ENCODE measurements at places on chromosomes 6 and 20.
A peak's percentile ranks its signal among the peaks of the same experiment; 100 is the strongest.

GRCh38 chr6:157621406-157621805 lies 201.6 kb upstream of the SNX9 start:
- DNase-seq, result no peak

DNA sequence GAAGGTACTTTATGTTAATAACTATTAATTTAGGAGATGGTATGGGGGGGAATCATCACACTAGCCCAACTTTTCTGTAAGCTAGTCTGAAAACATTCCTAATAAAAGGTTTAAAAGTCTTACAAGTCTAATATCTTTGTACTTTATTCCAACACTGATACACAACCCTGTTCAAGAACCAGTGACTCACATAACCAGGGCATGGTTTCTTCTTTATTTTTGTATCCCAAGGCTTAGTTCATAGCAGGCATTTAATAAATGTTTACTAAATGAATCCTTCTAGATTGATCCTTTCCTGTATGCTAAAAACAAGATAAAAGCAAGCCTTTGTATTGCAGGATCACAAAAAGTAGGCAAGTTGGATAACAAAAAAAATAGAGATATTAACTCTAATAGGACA lies 9.7 kb downstream of the PNISR start:
- no peak for DNase-seq

DNA sequence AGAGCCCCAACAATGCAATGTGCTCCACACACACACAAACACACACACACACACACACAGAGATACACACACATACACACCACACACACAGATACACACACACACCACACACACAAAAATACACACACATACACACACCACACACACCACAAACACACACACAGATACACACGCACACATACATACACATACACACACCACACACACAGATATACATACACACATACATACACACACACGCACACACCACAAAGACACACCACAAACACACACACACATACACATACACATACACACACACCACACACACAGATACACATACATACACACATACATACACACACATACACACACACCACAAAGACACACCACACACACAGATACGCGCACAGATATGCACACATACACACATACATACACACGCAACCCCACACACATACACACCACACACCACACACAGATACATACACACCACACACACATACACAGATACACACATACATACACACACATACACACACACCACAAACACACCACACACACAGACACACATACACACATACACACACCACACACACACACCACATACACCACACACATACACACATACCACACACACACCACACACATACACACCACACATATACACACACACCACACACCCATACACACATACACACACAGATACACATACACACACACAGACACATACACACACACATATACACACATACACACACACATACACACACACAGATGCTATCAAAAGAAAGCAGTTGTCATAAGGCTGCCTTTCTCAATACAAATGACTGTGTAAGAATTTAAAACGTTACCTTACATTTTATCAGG lies 128.0 kb downstream of the FOXC1 start:
- no peak for DNase-seq

GRCh38 chr6:107819217-107819616 lies 4.9 kb downstream of the SCML4 start:
- no peak for DNase-seq

GRCh38 chr20:41992481-41992880 lies 374.3 kb upstream of the CHD6 start:
- DNase-seq, result no peak

DNA sequence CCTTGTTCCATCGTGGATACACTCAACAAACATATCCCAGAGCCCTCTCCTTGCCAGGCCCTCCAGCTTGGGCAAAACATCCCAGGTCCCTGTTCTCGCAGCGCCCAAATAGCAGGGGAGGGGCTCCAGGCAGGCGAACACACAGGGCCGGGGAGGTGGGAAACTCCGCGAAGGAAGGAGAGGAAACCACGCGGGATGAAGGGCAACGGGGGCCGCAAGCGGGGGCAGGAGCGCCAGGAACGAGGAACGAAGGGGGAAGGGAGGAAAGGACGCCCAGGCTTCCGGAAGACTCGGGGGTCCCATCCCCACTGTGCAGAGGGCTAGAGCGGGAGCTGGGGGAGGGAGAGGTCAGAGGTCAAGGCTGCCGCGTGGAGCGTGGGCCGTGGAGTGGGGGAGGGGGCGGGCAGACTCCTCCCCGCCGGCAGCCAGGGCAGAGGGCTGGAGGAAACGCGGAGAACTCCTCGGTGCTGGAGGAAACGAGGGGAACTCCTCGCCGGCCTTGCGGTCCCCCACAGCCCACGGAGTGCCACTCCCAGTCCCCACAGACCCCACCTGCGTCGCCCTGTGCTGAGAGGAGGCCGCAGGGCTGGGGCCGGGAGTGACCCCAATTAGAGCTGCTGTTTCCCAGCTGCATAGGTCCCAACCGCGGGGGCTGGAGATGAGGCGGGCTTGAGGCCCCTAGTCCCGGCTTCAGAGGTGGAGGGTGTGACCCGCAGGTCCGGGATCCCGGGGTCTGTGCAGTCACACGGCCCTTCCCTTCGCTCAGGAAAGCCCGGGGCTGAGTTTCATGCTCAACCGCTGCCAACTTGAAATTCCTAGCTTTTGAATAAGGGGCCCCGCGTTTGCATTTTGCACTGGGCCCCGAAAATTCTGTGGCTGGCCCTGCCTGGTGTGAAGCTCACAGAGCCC lies 1.2 kb upstream of the RBM38 start:
- peak; percentile 77 for DNase-seq

- DNase-seq, result peak; percentile 17
Observed at GRCh38 chr20:5806457-5807263, 56.5 kb downstream of the SHLD1 start.

Data from CD4-positive, alpha-beta T cell treated with Interleukin-1 beta for 1 hour (primary cell).